ENCODE measurements at places on chromosomes 11 and 22.

GRCh38 chr11:134155946-134156865, 67.6 kb downstream of the NCAPD3 start:
- DNase-seq: no peak

GRCh38 chr11:76397383-76397782, 16.3 kb downstream of the GVQW3 start:
- DNase-seq: no peak

GRCh38 chr11:101803651-101804050, 111.2 kb upstream of the CEP126 start:
- no peak for DNase-seq

DNA sequence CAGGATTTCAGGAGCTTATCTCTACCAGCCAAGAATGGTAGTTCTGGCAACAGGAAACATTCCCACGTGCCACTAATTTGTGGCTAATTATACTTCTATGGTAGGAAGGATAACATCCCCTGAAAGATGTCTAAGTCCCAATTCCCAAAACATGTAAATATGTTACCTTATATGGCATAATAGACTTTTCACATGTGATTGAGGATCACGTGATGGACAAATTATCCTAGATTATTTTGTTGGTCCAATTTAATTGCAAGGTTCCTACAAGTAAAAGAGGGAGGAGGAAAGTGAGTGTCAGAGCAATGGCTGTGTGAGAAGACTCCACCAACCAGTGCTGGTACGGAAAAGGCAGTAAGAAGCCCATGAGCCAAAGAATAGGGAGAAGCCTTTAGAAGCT, 9.9 kb upstream of the MSANTD4 start:
- no peak for DNase-seq

- no peak for DNase-seq
These were observed 24.4 kb downstream of the YAP1 start for GRCh38 chr11:102134597-102134996.

DNA sequence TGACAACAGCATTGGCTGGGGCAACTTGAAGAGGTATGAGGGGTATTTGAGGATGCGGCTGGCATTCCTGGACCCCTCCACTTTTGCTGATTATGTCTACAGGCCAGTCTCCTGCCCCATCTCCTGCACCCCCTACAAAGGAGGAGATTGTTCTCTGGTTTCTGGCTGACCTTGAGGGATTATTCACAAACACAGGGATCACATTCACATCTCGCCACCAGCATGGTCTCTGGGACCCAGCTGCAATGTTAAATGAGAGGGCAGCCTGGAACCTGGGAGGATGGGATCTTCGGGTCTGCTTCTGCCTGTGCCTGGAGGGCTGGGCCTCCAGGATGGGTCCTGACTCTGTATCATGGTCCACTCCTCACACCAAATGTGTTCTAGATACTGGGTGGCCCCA, 32.8 kb upstream of the MYEOV start:
- no peak for DNase-seq

DNA sequence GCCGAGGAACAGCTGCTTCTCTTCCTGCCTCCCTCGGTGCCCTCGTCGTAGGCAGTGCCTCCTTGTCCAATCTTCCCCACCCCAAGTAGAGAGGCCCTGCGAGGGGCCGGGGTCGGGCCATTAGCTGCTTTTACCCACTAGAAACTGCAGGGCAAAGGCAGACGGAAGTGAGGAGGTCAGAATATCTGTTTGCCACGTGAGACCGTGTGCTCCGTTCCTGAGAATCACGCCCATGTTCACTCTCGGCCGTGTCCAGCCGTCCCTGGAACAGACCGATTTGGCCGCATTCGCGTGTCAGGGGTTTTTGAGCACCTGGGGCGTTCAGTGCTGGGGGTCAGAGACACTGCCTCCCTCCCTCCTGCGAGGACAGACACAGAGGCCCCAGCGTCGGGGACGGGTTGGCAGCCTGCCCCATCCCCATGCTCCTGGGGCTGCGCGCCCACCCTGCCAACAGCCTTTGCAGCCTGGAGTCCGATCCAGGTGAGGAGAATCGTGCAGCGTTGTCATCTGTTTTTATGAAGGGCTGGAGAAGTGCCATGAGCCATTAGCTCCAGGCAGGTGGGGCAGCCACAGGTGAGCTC, 982.2 kb downstream of the BRD1 start:
- no peak for DNase-seq

GRCh38 chr11:27558401-27558800, 51.8 kb upstream of the LIN7C start:
- DNase-seq: no peak

DNA sequence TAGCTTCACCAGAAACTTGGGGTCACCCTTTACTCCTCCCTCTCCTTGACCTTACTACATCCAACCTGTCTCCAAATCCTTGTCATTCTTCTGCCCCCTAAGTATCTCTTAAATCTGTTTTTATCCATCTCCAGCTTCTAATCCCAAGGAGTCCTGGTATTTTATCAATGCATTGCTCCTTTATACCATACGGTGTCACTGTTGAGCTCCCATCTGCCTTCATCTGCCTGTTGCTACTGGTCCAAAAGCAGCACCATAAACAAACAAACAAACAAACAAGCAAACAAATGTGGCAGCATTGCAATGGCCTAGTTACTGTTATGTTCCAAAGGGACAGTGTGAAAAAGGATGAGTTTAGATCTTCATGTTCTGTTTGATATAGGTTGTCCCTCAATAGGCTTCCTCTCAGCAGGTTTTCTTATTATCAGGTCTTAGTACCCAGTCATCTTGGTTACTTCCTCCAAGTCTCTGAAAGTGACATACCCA, 34.2 kb downstream of the DNHD1 start:
- DNase-seq: no peak

GRCh38 chr11:24181395-24182047, 315.3 kb upstream of the LUZP2 start:
- no peak for DNase-seq

GRCh38 chr11:85495918-85496317, 131.2 kb downstream of the DLG2 start:
- DNase-seq: no peak

- no peak for DNase-seq
These were observed 128.5 kb downstream of the CD44 start for GRCh38 chr11:35267504-35267903.

DNA sequence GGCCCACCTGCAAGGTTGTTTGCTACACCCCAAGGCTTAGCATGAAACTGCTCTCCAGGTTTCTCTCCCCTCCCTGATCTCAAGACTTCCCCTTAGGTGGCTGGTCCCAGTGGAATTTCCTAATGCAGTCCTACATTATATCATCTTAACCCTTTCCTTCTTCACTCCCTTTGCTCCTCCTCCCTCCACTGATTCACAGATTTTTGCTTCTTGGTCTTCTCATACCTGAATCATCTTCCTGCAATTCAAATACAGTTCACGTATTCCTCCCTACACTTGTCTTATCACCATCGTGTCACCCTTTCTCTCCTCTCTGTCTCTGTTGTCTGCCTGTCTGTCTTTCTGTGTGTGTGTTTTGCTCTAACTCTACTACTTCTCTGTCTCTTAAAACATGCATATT, 17.0 kb downstream of the MMP10 start:
- no peak for DNase-seq

GRCh38 chr11:14320020-14320419, 39.0 kb downstream of the RRAS2 start:
- peak; percentile 51 for DNase-seq

GRCh38 chr11:11985016-11985715, 23.3 kb downstream of the DKK3 start:
- no peak for DNase-seq

- no peak for DNase-seq
These were observed 526.0 kb downstream of the ETS1 start for GRCh38 chr11:128061281-128061871.

- DNase-seq: no peak
These were observed 10.6 kb downstream of the TMPRSS13 start for GRCh38 chr11:117918366-117919255.

GRCh38 chr11:118064956-118065355, 11.9 kb upstream of the TMPRSS4 start:
- DNase-seq: no peak

DNA sequence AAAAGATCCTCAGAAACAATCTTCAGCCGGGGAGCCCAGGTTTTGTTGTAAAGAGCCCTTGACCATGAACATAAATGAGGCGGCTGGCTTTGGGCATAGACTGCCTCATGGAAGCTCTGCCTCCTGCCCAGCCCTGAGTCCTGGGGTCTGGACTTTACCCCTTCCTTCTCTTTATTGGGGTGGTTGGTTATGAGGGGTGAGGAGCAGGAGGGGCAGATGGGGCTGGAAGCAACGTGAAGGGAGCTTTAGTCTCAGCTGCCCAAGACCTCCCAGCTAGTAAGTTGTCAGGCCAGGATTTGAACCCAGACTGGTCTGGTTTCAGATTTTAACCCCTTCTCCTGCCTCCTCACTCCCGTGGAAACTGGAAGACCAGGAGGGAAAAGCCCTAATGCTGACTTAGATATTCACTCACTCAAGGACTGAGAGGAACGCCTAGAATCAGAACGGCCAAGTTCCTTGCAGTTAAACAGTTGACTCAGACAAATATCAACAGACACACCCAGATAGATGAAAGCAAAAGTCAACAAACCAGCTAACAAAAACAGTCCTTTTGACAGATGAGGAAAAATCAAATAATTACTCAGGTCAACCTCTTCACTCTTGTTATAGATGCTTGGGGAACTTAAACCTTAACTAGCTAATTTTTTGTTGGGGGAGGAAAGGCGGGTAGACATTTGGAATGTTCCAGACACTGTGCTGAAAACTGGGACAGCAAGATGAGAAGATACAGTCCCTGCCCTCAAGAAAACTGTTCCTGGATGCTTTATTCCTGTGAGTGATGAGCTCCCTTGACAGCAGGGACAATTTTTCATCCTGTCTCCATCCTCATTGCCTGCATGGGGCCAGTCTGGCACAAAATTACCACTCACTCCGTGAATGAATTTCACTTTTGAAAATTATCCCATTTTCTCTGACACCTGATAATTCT, 20.8 kb upstream of the ARRB1 start:
- no peak for DNase-seq

- no peak for DNase-seq
These were observed 87.0 kb downstream of the BDNF start for GRCh38 chr11:27612932-27613880.

- no peak for DNase-seq
These were observed 97.9 kb downstream of the RRAS2 start for GRCh38 chr11:14261066-14261465.

GRCh38 chr11:19966441-19966840, 193.8 kb downstream of the DBX1 start:
- no peak for DNase-seq

DNA sequence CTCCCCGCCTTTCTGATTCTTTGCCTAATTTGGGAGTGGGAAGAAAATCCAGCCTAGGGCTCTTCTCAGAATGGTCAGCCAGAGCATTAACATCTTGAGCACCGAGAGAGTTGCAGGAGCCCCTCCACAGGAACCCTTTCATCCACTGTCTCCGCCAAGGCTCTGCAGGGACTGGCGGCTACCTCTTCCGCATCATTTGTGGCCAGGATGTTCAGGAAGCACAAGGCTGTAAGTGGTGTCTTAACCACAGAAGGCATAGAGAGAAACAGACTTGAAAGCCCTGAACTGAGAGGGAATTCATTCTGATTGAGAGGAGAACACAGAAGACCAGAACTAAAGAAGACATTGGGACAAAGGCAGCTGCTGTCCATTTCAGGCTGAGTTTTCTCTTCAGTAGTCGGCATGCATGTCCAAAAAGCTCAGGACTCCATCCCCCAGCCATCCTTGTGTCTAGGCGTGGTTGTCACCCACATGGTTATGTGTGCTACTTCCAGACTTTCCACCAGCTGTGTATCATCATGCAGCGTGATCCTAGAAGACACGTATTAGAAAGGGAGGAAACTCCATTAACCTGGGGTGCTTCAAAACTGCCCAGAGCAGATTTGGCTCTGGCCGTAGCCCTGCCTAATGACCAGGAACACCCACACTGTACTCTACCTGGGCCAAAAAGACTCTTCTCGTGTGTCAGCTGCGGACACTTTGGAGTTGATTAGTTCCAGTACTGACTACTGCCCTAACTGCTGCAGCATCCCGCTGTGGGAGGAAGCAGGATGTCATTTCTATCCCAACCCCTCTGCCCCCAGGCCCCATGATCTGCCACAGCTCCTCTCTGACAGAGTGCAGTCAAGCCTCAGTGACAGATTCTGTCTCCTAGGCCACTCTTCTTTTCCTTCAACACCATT, 725.1 kb downstream of the NTM start:
- no peak for DNase-seq

DNA sequence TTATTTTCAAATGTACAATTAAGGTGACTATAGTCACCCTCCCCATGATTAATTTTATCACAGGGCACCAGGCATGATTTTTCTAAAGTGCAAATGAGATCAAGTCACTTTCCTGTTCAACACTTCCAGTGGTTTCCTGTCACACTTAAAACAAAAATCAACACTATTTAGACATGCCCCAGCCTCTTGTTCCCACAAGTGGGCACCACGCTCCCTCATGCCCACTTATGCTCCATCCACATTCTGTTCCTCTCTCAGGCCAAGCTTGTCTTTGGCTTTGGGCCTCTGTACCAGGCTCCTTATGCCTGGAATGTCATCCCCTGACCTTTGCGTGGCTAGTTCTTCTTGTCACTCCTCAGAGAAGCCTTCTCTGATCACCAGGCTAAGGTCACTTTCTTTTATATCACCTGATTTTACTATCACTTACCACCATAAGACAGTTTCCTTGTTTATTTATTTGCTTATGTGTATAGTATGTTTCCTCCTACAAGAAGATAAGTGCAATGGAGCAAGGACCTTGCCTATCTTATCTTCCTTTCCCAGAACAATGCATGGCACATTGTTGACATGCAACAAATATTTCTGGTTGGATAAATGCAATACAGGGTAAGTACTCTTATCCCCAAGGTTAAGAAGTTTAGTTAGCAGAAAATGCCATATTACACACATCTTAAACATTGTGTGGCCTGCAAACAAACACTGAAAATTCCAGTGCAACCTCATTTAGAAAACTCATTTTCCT, 50.9 kb upstream of the PANX1 start:
- DNase-seq: no peak

GRCh38 chr11:68855205-68855981, 13.7 kb upstream of the CPT1A start:
- peak; percentile 34 for DNase-seq

- no peak for DNase-seq
These were observed 5.2 kb downstream of the CAPN5 start for GRCh38 chr11:77071671-77072605.

GRCh38 chr11:96538104-96538503, 148.3 kb downstream of the JRKL start:
- no peak for DNase-seq

DNA sequence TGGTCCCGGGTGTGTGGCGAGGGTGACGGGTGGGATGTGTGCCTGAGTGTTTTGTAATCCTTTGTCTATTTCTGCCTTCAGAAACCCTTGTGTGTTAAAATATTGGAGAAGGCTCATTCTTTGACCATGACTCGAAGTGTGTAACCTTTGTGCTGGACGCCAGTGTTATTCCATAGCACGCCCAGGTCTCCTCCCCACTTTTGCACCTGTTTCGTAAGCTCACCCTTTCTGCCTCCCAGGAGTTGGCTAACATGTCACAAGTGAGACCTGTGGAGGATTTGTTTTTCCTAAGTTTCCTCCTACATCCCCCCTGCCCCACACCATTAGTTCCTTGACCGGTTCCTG, 382 bp downstream of the C11orf54 start:
- DNase-seq: no peak

- DNase-seq: no peak
These were observed 25.4 kb downstream of the CNTF start for GRCh38 chr11:58647866-58648265.

Measured in GM06990 (cell line).